ENCODE measurements at places on chromosomes 7 and 10. TPM values are rescaled to one million over a fixed set of nuclear protein-coding genes. Genes with fewer than 3 reads are reported as not detected.

- DNase-seq: no peak
These were observed 80.1 kb downstream of the TCERG1L start for GRCh38 chr10:131231323-131231964.

GRCh38 chr10:73043766-73044377 lies 52.8 kb downstream of the P4HA1 start:
- DNase-seq: no peak

DNA sequence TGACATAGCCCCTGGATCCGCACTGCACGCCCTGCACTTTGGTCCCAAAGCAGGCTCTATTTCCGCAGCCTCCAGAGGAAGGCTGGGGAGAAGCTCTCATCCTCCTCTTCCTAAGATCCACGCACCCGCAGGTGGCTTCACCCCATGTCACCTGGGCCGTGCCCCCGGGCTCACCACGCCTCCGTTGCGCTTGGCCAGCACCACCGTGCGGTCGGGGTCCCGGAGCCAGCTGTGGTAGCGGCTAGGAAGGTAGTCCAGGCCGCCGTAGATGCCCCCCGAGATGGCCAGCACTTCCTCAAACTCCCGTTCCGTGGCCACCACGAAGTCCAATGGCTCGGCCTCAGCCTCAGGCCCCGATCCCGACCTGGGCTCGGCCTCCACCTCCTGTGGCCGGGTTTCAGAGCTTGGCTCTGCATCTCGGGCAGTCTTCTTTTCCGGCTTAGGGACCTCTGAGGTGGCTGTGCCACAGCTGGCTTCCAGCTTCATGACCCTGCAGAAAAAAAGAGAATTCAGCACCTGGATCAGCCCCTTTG lies 5.7 kb downstream of the NAT16 start:
- DNase-seq: no peak

Gene FAM221A
- total RNA-seq: 14.6 TPM

Gene CFTR
- total RNA-seq: 4.0 TPM

Gene RARRES2
- 12.8 TPM for total RNA-seq

Gene KAZALD1
- 3.3 TPM for total RNA-seq

Gene HOXA11
- 0.34 TPM for total RNA-seq
